ENCODE measurements at places on chromosomes 3 and 15.

GRCh38 chr3:139751789-139752188 lies 74.0 kb upstream of the NMNAT3 start:
- H3K36me3 ChIP-seq: no peaks in the 10 kb centered on the region
- no peak overlapping the region for H3K4me3 ChIP-seq
- no peak for DNase-seq
- H3K27ac ChIP-seq: no peak overlapping the region
- peaks cover 13% of the 10 kb centered on the region for H3K27me3 ChIP-seq

GRCh38 chr3:106825962-106826605 lies 551.2 kb upstream of the CCDC54 start:
- no peaks in the 10 kb centered on the region for H3K36me3 ChIP-seq
- peak overlapping the region; percentile 65 for H3K27ac ChIP-seq
- DNase-seq: no peak
- H3K4me3 ChIP-seq: no peak overlapping the region

DNA sequence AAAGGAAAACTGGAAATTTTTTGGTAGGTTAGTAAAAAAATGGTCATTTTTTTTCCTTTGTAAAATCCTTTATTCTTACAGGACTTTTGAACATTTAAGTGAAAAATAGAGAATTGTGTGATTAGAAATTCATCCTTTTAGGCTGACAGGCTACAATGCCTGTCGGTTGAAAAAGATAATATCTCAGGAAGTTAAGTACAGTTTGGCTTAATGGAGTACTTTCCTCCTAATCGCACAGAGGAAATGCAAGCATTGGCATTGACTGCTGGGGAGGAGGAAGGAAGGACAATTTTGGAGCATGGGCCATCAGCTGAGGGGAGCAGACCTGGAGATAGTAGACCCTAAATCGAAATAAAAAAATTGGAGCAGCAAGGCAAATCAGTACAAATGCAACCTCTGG lies 135.1 kb upstream of the ICE2 start:
- no peaks in the 10 kb centered on the region for H3K36me3 ChIP-seq
- peaks cover 65% of the 10 kb centered on the region for H3K4me1 ChIP-seq
- H3K27ac ChIP-seq: peak overlapping the region; percentile 36
- no peak for DNase-seq
- H3K27me3 ChIP-seq: peaks cover 13% of the 10 kb centered on the region
- H3K4me3 ChIP-seq: no peak overlapping the region

GRCh38 chr15:40266828-40267304 lies 16.0 kb downstream of the ANKRD63 start:
- H3K4me1 ChIP-seq: peaks cover 58% of the 10 kb centered on the region
- peaks cover 11% of the 10 kb centered on the region for H3K27me3 ChIP-seq
- no peaks in the 10 kb centered on the region for H3K36me3 ChIP-seq
- no peak overlapping the region for H3K4me3 ChIP-seq
- DNase-seq: no peak

GRCh38 chr3:60048447-60048848 lies 998.6 kb upstream of the CFAP20DC start:
- no peak overlapping the region for H3K4me3 ChIP-seq
- no peaks in the 10 kb centered on the region for H3K27me3 ChIP-seq
- DNase-seq: no peak
- H3K36me3 ChIP-seq: peaks cover 9% of the 10 kb centered on the region

- H3K36me3 ChIP-seq: no peaks in the 10 kb centered on the region
- no peaks in the 10 kb centered on the region for H3K27me3 ChIP-seq
- DNase-seq: no peak
- no peaks in the 10 kb centered on the region for H3K4me1 ChIP-seq
- no peak overlapping the region for H3K4me3 ChIP-seq
Observed at GRCh38 chr3:176349706-176350105, 847.6 kb downstream of the TBL1XR1 start.
